Vein endothelial cell (primary cell): ENCODE measurements at places on chromosomes 6 and 20. TPM values are rescaled to one million over a fixed set of nuclear protein-coding genes. Genes with fewer than 3 reads are reported as not detected.

Gene PRDM13
- total RNA-seq = not detected in 2 replicates

Gene KHDC1L
- not detected in 2 replicates for total RNA-seq

Gene POU5F1
- not detected in 2 replicates for total RNA-seq

Gene RFX6
- not detected in 2 replicates for total RNA-seq

Gene TCF15
- 0.57 and 0.65 TPM in 2 replicates for total RNA-seq

Gene EPPIN
- not detected in 2 replicates for total RNA-seq
